WTC11 (cell line): ENCODE measurements at places on chromosomes 4 and X. TPM values are rescaled to one million over a fixed set of nuclear protein-coding genes. Genes with fewer than 3 reads are reported as not detected.

CXXC4 gene
- total RNA-seq, result 2.4 to 3.3 TPM (median 2.8 TPM) in 3 replicates

DNA sequence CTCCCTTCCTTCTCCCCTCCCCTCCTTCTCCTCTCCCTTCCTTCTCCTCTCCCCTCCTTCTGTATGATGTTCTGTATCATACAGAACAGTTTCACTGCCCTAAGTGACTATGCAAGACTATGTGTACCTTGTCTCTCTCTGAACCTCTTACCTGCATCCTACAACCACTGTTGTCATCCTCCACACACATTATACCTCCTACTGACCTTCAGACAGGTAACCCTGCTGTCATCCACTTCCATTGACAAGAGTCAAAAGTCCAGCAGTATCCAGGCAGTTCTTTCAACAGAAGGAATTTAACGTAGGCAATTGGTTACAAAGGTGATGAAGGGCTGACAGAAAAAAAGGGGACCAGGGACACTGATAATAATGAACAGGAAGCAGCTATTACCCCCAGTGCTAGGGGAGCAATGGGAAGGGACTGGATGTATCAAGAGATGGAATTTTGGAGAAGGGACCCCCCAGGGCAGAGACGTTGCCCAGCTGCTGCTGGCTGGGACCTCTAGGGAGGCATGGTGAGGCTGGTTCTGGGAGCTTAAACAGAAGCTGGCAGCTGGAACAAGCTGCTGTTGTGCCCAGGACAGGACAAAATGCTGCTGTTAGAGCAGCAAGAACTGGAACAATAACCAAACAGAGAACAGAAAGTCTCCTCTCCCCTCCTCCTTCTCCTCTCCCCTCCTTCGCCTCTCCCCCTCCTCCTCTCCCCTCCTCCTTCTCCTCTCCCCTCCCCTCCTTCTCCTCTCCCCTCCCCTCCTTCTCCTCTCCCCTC is 84.7 kb downstream of the DCTD start:
- H3K4me3 ChIP-seq, result no peak overlapping the region
- H3K27ac ChIP-seq, result no peak overlapping the region
- peaks cover 9% of the 10 kb centered on the region for H3K27me3 ChIP-seq
- peaks cover 4% of the 10 kb centered on the region; the same call in 1 of the 2 replicates for H3K36me3 ChIP-seq
- DNase-seq, result no peak

DNA sequence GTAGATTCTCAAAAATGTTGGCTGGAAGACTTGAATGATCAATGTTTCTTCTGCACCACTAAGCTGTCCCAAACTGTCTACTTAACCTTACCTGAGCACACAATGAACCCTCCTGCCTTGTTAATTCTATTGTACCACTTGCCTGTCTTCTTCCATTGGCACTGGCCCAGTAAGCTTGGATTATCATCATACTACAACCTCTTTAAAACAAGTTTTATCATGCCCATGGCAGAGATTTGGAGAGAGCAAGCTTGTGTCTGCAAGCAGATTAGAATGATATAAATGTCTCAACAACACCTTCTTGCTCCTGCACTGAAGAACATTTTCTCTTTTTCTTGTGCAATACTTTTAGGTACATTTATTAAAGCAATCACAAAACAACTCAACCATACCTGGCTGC is 74.0 kb upstream of the VMA21 start:
- H3K27ac ChIP-seq, result no peak overlapping the region
- no peak for DNase-seq
- H3K36me3 ChIP-seq, result no peaks in the 10 kb centered on the region
- 0 out of 2 replicates have a peak, but pooled peaks cover 3% of the 10 kb centered on the region for H3K4me1 ChIP-seq
- H3K4me3 ChIP-seq, result no peak overlapping the region

IQCM gene
- total RNA-seq, result 0.11 TPM in 1 of 3 replicates, not detected in the others

- no peak for DNase-seq
- no peaks in the 10 kb centered on the region for H3K4me1 ChIP-seq
- peaks cover 5% of the 10 kb centered on the region for H3K27me3 ChIP-seq
Measured at GRCh38 chrX:151688695-151689094, 6.6 kb upstream of the PRRG3 start.

DNA sequence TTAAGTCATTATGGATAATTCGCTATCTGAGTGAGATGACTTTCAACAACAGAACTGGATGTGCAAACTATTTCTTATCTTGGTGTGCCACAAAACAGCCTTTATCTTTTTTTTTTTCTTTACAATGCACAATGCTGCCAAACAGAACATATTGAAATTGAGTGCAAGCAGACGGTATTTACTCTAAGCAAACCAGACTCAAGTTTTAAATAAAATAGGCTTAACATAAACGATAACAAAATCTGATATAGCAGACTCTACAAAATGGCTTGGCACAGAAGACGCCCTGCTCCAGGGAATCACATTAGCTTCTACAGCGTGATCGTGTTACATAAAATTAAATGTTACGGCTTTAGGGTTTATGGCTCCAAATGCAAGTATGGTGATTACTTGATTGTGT is 9.6 kb upstream of the STK32B start:
- H3K27me3 ChIP-seq, result peaks cover 22% of the 10 kb centered on the region
- peaks cover 11% of the 10 kb centered on the region for H3K4me1 ChIP-seq
- DNase-seq, result no peak

SYN1 gene
- 7.1 to 8.3 TPM (median 7.3 TPM) in 3 replicates for total RNA-seq

DNA sequence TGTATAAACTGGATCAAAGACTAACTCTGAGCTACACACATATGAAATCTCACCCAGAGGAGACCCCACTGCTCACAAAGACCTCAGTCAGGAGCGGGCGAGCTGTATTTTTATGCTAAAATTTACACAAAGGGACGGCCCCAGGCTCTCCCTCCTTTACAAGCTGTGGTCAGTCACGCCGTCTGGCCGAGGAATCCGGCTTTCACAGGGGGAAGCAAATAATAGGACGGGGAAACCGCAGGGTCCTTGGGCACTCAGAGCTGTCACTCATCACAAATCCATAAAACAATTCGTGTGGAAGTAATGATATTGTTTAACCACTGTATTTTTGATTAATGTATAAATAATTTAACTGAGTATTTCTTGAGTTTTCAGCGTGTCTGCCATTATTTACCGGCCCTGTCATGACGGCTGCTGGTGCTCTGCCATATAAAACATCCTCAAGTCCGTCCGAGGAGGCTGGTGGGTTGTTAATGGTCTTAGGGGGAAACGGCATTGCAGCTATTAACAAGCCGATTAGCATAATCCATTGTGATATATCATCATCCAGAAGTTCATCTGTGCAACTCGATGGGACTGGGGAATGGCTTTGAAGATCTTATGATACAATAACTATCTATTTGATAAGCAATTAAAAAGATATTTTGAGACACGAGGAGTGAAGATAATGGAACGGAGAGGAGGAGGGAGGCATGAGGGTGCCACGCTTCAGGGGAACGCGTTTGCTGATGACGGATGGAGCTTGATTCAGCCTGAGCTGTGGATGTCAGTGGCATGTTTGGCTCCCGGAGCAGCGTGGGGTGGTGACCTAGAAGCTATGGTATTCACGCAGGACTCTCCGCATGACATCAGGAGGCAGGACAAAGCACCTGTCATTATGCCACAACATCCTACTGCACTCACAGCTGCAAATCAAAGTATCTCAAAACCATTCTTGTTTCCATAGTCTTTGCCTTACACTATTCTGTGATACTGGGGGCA is 150.9 kb downstream of the SHOX start:
- no peak overlapping the region for H3K27ac ChIP-seq
- no peaks in the 10 kb centered on the region for H3K36me3 ChIP-seq
- no peak for DNase-seq
- H3K27me3 ChIP-seq, result peaks cover 3% of the 10 kb centered on the region; the same call in 1 of the 2 replicates
- peaks cover 17% of the 10 kb centered on the region for H3K4me1 ChIP-seq

DNA sequence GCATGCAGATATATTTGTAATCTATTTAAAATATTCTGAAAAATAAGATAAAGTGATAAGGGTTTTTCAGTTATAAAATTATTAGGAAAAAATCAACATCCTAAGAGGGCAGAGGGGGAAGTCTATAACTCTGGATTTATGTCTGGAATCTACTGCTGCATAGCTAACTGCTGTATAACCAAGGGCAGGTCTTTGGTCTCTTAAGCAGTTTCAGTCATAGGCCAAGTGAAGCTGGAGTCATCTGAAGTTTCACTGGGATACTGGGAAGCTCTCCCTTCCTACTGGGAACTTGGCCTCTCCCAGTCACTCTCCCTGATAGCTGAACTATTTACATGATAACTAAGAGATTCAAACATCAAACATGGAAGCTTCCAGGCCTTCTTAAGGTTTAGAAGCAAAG is 1409.9 kb upstream of the PCDH7 start:
- H3K4me3 ChIP-seq, result no peak overlapping the region
- no peaks in the 10 kb centered on the region; the same call in 1 of the 2 replicates for H3K4me1 ChIP-seq
- H3K27ac ChIP-seq, result no peak overlapping the region
- H3K27me3 ChIP-seq, result no peaks in the 10 kb centered on the region
- DNase-seq, result no peak

DNA sequence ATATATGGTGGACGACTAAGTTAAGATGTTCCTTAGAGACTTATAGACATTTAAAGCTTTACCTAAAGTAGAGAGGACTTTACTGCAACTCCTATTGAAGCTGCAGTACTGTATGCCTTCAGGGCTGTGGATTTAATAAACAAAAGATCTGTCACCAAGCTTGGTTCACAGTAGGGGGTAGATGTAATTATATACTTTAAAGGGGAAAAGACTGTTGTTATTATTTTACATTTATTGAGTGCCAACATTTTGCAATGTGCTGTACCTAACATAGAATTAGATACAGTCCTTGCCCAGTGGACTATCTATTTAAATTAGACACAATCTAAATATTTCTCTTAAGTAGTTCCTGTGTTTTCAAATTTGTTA is 67.2 kb downstream of the SLIT2 start:
- peaks cover 19% of the 10 kb centered on the region for H3K4me1 ChIP-seq
- H3K27me3 ChIP-seq, result no peaks in the 10 kb centered on the region
- no peak overlapping the region for H3K27ac ChIP-seq
- no peak overlapping the region for H3K4me3 ChIP-seq
- H3K36me3 ChIP-seq, result no peaks in the 10 kb centered on the region

- peaks cover 18% of the 10 kb centered on the region for H3K4me1 ChIP-seq
- H3K36me3 ChIP-seq, result no peaks in the 10 kb centered on the region
- no peak for DNase-seq
- H3K27ac ChIP-seq, result no peak overlapping the region
- no peak overlapping the region for H3K4me3 ChIP-seq
Measured at GRCh38 chr4:23266401-23266800, 573.7 kb downstream of the GBA3 start.

DNA sequence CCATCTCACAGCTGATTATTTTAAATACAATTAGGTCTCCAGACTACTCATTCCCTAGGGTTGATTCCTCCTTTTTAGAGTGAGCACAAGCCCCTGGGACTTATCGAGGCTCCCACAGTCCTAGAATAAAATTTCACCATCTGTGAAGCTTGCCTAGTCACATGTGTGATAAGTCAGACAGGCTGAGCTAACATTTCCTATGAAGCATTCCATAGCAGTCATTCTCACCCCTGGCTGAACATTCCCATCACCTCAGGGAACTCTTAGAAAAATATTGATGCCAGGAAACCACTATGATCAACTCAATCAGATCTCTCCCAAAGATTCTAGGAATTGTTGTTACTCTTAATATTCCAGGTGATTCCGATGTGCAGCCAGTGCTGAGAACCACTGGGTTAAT is 37.7 kb downstream of the ARHGEF9 start:
- no peak overlapping the region for H3K27ac ChIP-seq
- DNase-seq, result no peak
- H3K27me3 ChIP-seq, result no peaks in the 10 kb centered on the region
- H3K4me3 ChIP-seq, result no peak overlapping the region
- H3K4me1 ChIP-seq, result peaks cover 30% of the 10 kb centered on the region

GRCh38 chr4:127145006-127145540 is 487.7 kb upstream of the INTU start:
- H3K4me3 ChIP-seq, result no peak overlapping the region
- H3K27ac ChIP-seq, result no peak overlapping the region
- DNase-seq, result no peak
- H3K4me1 ChIP-seq, result peaks cover 4% of the 10 kb centered on the region; the same call in 1 of the 2 replicates

- peaks cover 20% of the 10 kb centered on the region for H3K4me1 ChIP-seq
- H3K36me3 ChIP-seq, result no peaks in the 10 kb centered on the region
- H3K27ac ChIP-seq, result no peak overlapping the region
Measured at GRCh38 chrX:151513472-151513871, 50.0 kb upstream of the PASD1 start.

LRCH2 gene
- 3.5 to 3.8 TPM (median 3.5 TPM) in 3 replicates for total RNA-seq

CSN1S1 gene
- total RNA-seq, result not detected in 3 replicates

DNA sequence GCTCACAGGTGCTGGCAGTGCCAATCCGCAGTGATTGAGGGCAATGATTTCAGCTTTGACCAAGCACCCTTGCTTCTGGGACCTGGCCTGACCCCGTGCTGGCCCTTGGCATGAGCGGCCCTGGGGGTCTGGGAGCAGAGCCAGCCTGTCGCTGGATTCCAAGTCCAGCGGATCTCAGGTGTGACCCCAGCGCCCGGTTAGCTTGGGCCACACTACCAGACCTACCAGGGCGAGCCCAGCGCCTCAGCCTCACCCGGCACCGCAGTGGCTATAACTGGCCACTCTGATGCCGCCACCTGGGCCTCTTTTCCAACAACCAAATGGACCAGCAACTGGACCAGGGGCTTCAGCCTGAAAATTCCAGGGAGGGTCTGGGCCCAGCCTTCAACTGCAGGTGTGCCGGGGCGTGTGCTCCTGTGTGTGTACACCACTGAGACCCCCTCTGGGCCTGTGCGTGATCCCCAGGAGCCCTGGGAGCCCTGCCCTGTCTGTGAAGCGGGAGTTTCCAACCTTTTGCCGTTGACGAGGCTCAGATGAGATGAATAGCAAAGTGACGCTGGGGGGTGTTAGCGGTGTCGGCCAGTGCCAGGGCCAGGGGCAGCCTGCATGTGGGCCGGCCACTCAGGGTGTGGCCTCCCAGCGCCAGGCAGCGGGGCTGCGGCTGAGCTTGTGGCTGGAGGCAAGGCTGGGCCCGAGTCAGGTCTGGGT is 658 bp downstream of the SH3TC1 start:
- no peak for DNase-seq
- no peak overlapping the region for H3K4me3 ChIP-seq
- H3K4me1 ChIP-seq, result no peaks in the 10 kb centered on the region
- no peaks in the 10 kb centered on the region for H3K36me3 ChIP-seq
- 0 out of 2 replicates have a peak overlapping the region, but pooled peaks have one; percentile 78 for H3K27ac ChIP-seq
- H3K27me3 ChIP-seq, result no peaks in the 10 kb centered on the region
